ENCODE measurements at places on chromosomes 7 and 10.
A peak's percentile ranks its signal among the peaks of the same experiment; 100 is the strongest.

- no peak for DNase-seq
Observed at GRCh38 chr7:139232377-139232717, 1.3 kb downstream of the UBN2 start.

DNA sequence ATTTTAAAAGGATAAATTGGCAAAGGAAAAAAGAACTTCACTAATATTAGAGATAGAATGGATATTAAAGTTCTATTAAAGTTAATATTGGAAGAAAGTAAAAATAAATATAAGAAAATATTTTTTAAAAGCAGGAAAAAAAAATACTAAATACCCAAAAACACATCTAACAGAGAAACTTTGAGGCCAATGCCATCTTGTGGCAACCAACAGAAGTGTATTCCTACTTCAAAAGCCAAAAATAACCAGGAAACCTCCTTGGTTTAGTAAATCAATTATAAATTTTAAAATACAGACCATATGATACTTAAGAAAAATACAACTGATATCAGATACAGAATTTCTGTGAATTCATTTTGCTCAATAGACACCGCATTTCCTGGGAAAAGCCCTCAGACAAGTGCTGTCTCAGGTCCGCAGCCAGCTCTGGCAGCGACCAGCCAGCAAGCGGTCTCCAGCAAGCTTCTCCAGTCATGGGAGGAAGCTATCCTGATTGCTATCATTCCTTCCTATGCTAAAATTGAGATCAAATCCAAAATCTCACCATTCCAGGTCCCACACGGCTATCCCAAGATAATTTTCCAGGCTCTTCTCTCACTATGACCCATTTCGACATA, 65.3 kb downstream of the LMBR1 start:
- no peak for DNase-seq

- no peak for DNase-seq
Observed at GRCh38 chr7:158805414-158805813, 23.9 kb downstream of the ESYT2 start.

GRCh38 chr10:122475591-122476332, 14.4 kb downstream of the HTRA1 start:
- DNase-seq = no peak

DNA sequence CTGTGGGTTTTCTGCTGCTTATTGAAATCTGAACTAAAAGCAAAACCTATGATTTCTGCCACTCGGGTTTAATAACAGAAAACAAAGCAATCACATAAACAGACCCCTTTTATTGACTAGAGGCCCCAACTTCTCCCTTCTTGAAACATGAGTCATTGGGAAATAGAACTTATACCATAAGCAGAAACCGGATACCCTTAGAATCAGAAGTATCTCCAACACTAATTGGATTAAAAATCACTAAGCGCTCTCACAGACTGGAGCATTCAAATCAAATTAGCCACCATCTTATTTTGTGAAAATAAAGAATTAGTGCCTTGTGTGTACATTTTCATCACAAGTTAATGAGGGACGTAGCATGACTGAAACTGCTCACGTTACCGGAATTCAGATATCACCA, 206.9 kb downstream of the WDR11 start:
- DNase-seq = no peak

DNA sequence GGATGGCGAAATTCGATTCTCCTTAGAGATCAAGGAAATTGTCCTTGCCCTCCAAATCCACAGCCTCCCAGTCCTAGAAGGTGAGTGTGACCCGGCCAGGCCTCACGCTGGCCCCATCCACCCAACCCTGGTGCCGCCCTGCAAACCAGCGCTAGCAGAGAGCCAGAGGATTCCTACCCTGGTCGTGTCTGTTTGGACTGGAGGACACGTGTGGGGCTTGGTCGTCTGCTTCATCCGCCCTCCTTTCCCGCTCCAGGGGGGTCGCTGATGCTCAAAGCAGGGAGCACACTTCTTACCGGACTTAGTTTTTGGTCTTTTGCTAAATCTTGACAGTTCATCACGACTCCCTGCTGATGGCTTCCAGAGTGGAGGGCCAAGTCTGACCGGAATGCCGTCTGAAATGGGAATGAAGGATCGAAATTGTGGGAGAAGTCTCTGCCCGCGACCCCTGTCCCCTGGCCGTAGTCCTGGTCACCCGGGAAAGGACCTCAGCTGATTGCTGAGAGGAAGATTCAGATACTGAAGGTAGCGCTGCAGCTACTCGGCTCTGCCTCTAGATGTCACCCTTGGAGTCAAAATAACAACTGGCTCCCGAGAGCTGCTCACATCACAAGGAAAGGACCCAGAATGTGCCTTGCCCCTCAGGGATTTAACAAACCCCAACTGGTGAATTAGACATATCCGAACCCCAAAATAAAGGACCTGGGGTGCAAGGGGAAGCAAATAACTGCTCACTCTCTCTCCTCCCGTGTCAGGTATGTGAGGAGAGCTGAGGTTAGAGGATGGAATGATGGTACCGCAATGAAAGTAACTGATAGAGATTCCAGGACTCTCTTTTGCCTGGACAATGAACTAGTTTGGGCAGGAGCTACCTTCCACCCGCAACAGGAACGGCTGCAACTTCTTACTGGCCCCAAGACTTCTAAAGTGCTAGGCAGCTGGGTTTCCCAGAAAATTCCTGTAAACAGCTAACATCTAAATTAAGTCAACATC, 23.5 kb upstream of the ORC5 start:
- DNase-seq = no peak

DNA sequence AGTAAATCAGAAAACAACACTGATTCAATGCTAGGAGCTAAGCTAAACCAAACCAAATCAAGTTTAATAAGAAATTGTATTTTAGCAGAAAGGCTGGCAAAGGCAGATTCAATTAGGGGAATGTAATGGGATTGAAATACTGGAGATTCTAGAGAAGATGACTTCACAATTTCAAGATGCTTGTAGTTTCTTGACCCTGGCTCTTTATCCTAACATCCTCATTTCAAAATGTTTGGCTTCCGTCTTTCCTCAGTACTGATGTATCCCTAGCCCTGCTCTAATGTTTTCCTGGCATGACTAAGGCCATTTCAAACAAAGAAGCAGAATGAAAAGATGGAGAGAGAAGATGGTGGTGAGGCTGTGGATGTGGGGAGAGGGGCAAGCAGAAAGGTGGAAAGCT, 2.7 kb upstream of the JCAD start:
- peak; percentile 85 for DNase-seq

DNA sequence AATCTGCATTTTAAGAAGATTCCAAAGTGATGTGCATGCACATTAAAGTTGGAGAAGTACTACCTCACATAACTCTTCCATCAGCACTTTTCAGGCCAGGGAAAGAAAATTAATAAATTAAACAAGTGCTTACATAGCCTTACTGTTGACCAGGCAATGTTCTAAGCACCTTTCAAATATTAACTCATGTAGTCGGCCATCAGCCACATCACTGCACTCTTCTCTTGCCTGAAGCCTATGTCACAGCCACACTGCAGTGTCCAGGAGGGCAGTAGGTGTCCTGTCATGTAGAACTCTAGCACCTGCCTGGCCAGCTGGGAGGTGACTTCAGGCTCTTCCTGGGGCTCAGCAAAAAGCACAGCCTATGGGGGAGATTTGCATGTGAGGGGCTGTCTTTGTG, 71.5 kb downstream of the CDK1 start:
- no peak for DNase-seq

- no peak for DNase-seq
Observed at GRCh38 chr7:158500651-158501052, 87.0 kb downstream of the PTPRN2 start.

GRCh38 chr10:48414778-48415177, 108.3 kb downstream of the MAPK8 start:
- no peak for DNase-seq

- no peak for DNase-seq
Observed at GRCh38 chr7:13952921-13953320, 36.5 kb downstream of the ETV1 start.

DNA sequence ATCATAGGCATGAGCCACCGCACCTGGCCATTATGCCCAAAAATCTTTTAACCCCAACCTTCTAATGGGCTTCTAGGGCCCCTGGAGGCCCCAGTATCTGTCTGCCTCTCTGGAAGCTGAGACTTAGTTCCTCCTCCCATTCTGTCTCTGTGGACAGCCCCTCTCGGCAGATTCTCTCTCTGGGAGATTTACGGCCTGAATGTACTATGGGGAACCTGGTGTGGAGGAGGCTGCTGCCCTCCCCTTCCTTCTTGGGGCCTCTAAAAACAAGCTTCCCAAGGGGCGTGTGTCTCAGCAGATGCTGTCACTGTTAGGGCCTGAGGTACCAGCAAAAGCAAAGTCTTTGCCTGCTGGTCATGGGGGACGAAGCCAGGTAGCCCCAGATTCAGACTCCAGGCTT, 35.8 kb upstream of the PRKAR1B start:
- no peak for DNase-seq

DNA sequence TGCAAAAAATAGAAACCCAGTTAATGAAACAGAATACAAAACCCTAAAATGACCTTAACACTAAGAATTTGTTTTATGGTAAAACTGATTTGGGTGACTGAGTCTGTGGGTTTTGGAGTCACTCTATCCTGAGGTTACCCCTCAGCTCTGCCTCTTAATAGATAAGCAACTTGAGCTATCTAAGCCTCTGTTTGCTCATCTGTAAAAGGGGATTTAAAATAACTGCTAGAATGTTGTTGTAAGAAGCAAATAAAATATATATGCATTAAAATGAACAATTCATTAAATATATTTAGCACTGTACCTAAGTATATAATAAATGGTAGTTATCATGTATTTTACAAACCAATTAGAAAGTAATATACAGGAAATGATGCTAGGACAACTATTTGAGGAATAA, 115.4 kb downstream of the CABCOCO1 start:
- DNase-seq = no peak

DNA sequence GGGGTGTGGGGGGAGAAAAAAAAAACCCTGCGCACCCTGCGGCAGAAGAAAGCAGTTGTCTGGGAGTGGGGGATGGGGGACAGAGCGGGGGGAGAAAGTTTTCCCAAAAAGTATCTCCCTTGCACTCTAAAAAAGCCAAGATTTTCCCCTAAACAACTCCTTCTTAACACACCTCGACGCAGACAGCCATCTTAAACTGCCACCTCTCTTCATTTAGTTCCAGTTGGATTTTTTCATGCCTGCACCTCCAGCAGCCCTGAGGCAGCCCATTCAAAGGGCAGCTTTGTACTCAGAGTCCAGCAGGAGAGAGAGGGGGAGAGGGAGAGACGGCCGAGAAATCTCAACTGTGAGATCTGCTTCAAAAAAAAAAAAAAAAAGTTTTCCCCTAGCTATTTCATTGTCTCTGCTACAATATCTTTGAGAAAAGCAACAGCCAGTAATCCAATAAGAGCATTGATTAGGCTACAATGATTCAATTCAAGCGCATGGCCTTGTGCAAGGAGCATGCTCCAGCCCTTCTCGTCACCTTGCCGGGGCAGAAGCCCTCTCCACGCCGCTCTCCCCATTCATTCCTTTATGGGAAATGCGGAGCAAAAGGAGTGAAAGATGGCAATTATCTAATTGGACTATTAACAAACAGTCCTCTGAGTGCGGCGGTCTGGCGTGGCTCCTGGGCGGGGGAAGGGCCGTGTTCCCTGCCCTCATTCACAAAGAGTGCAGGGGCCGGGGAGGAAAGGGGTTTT, 939 bp upstream of the VAX1 start:
- no peak for DNase-seq

DNA sequence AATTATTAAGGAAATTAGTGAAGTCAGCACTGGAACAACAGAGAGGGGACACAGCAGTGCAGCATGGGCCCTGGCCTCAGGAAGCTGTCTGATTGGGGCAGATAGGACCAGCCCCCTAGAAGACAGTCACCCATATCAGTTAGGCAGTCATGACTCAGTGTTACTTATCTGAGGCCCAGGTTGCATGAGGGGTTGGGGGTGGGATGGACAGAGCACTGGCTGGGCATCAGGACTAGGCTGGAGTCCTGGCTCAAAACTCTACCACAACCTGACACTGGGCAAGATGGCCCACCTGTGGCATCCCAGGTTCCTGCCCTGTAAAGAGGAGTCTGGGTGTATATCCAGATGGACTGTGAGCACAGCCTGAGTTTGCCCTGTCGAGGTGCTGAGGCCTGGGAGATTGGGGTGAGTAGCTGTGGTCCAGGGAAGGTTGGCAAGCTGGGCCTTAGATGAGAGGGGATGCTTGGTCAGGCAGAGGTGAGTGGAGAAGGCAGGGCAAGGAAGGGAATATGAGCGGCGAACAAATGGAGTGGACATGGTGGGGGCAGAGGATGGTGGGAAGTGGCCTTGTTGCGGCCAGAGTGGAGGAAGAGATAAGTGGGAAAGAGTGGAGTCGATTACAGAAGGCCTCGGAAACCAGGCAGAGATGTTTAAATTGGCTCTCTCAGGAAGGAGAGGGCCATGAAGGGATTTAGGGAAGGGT, 37.5 kb downstream of the HK1 start:
- no peak for DNase-seq

DNA sequence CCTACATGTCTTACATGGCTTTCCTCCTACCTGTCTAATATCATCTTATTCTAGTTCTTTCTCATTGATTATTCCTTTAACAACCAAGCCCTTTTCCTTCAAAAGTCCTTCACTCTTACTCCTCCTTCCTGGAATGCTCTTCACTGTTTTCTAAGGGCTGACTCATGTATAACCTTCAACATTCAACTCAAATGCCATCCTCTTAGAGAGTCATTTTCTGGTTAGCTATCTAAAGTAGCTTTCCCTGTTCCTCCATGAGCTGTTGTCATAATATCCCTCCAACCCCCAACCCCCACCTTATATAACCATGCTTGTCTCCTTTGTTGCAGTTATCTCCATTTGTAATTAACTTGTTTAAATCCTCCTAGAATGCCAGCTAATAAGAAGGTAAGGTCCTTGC, 286.8 kb downstream of the ADK start:
- no peak for DNase-seq

- DNase-seq = no peak
Observed at GRCh38 chr10:1297566-1298301, 241.5 kb downstream of the WDR37 start.

GRCh38 chr7:135341049-135341448, 107.4 kb downstream of the STRA8 start:
- DNase-seq = no peak

DNA sequence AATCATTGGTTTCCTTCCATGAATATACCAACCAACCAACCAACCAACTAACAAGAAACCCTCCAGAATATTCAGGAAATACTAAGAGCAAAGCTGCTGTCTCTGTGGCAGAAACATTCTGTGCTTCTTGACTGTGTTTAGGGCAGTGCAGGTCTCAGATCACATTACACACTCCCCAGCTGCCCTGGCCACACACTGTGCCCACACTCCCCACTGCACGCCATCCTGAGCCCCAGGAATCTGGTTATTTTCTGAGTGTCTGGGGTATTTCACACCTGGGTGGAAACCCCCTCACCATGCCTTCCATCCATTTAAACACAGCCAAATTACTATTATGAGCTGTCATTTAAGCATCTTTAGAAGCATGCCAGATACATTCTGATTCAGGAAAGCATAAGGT, 183.7 kb upstream of the ANK3 start:
- no peak for DNase-seq

GRCh38 chr10:14380746-14381145, 50.0 kb upstream of the FRMD4A start:
- DNase-seq = no peak

- DNase-seq = no peak
Observed at GRCh38 chr10:85545874-85546273, 820.7 kb downstream of the GRID1 start.

- no peak for DNase-seq
Observed at GRCh38 chr10:12777840-12778585, 223.5 kb downstream of the CCDC3 start.

GRCh38 chr7:128357217-128357613, 4.3 kb downstream of the PRRT4 start:
- no peak for DNase-seq

GRCh38 chr7:77862691-77863090, 64.1 kb downstream of the PHTF2 start:
- DNase-seq = no peak

- no peak for DNase-seq
Observed at GRCh38 chr7:82468435-82468834, 24.9 kb upstream of the CACNA2D1 start.

Data from non-pigmented ciliary epithelial cell (primary cell).